GM10248 (cell line): ENCODE measurements at places on chromosomes 7 and 10.

- DNase-seq, result no peak
Observed at GRCh38 chr10:126208726-126209302, 179.5 kb downstream of the ADAM12 start.

- peak; percentile 65 for DNase-seq
Observed at GRCh38 chr10:124740369-124741280, 3.6 kb downstream of the FAM53B start.

- no peak for DNase-seq
Observed at GRCh38 chr7:155507576-155507975, 38.8 kb downstream of the CNPY1 start.

DNA sequence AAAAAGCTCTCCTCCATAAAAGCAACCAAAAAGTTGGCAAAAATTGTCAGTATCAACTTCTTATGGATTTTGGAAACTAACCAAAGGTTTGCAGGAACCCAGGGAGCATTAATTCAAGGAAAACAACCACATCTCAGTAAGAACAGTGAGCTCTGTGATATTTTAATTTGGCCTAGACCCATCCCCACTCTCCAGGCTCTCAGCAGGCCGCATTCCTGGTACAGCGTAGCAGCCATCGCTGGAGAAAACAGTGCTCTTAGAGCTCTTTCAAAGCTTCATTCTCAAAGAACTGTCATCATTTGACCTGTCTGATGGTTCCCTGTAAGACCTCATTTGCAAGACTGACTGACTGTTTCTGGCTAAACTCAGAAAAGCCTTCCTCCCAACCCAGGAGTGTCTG lies 81.9 kb downstream of the NUDCD3 start:
- DNase-seq, result no peak

GRCh38 chr10:43371418-43371817 lies at the start of gene FXYD4:
TSS of gene FXYD4 (plus strand) at chr10:43371636. CDS start at chr10:43373747, 2,111 bp downstream.
- DNase-seq, result no peak
